Stimulated activated CD4-positive, alpha-beta T cell treated with anti-CD3 and anti-CD28 coated beads, TNF-alpha, amount 100 ng/mL, for 1 hour (primary cell): ENCODE measurements at places on chromosomes 16 and 17.

DNA sequence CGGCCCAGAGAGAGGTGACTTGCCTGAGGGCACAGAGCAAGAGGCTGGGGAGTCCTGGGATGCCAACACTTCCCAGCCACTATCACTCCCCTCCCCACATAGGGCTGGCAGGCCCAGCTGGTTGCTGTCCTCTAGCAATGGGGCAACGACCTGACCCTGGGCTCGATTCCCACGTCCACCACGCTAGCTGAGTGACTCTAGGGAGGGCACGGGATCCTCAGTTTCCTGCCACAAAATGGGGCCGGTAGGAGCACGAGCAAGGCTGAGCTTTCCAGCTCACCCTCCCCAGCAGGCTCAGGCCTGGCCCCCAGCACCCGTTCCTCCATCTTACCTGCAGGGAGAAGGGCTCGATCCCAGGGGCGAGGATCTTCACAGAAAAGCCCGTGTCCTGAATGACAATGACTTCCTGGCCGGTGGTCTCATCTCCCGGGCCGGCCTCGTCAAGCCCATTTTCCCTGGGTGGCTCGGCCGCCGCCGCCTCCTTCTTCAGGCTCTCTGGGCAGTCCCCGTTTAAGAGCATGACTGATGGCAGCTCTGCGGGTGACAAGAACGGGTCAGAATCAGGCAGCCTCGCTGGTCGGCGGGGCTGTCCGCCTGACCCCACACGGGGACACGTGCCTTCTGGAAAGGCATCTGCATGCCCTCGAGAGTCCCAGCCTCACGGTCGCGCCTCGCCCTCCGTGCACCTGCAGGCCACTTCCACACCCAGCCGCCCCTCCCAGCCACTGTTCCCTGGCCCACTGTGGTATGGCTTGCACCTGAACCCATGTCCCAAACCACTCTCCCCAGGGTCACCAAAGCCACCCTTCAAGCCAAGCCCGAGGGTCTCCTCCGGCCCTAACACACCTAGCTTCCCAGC lies 7.3 kb downstream of the CLUH start:
- DNase-seq = no peak

- DNase-seq = no peak
These were observed 26.3 kb downstream of the VPS53 start for GRCh38 chr17:688100-688989.

- no peak for DNase-seq
These were observed 140.9 kb downstream of the KCNJ2 start for GRCh38 chr17:70310221-70310672.

DNA sequence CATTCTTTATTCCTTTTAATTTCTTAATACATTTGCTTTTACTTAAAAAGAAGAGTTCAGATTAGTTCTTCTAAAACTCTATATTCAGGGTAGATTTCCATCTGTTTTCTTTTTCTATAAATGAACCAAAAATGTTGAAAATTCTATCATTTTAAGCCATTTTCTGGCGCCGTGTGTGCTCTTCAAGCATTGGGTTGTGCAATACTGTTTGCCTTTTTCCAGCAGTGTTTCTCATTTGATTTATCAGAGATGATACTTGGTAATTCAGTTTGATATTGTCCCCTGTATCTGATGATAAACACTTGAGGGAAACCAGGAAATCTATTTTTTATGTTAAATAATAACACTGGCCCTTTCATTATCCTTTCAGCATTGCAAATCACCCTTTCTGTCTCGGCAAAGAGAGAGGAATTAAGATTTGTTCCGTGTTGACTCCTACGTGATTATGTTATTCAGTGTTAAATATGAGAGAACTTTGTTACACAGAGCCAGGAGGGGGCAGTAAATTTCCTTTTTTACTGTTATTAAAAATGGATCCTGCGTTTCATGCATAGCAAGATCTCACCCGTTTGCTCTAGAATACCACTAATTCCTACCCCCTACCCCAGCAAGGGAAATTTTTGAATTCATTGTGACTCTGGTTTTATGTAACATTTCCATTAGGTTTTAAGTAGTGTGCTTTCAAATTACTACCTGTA lies 606.9 kb upstream of the RBFOX1 start:
- no peak for DNase-seq

DNA sequence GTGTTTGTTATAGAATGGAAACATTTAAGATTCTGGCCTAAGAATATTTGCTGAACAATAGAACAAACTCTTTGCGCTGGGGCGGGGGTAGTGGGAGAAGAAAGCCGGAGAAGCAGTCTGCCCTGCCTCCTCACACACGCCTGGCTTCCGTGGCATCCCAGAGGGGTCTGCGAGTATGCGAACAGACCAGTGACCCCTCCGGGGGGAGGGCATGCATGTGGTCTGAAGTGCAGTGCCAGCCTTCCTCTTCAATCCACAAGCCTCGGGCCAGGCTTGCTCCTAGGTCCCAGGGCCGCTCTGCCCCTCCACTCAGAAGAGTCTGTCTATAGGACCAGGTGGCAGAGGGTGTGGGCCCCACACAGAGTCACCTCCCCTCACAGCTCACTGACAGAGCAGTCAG lies 14.1 kb upstream of the IGFALS start:
- DNase-seq = no peak

- DNase-seq = no peak
These were observed 1.2 kb upstream of the HSF4 start for GRCh38 chr16:67163164-67163998.

- no peak for DNase-seq
These were observed at the start of gene FKBP10 for GRCh38 chr17:41812381-41813151. Gene FKBP10, plus strand, starts transcription at chr17:41813004. Its CDS starts 31 bp downstream, at chr17:41813035.

DNA sequence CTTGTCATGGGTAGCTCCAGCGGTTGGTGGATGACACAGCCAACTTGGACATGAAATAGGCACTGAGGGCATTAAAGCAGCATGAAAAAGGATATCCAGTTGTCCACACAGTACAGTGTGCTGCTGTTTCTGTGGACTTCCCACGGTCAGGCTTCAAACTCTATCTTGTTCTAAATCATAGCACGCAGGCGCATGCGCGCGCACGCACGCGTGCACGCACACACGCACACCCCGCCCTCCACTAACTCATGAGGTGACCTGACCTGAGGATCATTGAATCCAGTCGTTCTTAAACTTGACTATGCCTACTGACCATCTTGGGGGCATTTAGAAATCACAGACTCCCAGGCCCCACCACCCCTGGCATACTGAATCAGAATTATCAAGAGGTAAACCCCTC lies 361.4 kb downstream of the CA10 start:
- no peak for DNase-seq

- no peak for DNase-seq
These were observed 4.6 kb downstream of the ANKRD11 start for GRCh38 chr16:89485701-89486246.

DNA sequence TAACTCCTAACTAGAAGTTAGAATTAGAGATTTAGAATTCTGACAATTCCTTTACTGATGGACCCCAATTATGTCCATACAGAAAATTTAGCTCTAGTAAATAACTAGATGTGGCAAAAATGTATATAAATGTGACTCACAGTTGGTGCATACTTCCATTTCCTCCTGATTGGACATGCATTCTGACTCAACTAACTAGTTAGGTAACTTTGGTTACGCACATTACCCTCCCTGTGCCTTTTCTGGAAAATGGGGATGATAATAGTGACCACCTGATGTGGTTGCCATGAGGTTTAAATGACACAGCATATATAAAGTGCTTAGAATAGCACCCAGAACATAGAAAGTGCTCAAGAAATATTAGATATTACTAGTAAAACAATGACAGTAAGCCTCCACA lies 550.0 kb upstream of the SALL1 start:
- DNase-seq = no peak

- DNase-seq = no peak
These were observed 389.7 kb downstream of the SOX9 start for GRCh38 chr17:72510351-72511016.

DNA sequence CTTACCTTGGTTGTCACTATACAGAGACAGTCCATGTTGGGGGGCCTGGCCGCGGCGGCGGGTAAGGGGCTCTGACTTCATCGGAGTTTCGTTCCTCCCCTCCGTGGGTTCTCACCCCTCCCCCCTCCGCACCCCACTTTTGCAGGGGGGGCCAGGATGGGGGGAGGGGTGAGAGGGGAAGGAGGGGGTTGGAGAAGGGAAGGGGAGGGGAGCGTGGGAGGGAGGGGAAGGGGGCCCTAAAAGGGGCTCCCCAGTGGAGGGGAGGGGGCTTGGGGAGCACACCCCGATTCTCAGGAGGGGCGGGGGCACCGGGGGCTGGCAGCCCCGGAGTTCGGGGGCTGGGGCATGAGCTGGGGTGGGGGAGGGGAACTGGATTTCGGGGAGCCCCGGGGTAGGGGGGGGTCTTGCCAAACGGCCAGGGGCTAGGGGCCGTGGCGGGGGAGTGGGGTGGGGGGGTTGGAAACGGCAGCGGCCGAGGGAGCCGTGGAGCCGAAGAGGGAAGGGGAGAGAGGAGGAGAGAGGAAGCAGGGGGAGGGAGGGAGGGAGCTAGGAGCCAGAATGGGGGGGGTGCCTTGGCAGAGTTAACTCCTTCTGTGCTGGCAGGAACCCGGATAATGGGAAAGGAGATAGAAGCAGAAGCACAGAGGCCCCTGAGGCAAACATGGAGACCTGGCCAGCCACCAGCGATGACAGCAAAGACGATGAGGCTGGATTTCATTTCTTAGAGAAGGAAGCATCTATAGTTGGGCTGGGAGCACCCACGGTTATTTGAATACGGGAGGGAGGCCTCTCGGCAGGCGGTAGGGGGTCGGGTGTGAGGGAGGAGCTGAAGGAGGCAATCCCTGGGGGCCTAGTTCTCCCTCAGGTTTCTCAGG lies 2.3 kb downstream of the DLG4 start:
- no peak for DNase-seq

DNA sequence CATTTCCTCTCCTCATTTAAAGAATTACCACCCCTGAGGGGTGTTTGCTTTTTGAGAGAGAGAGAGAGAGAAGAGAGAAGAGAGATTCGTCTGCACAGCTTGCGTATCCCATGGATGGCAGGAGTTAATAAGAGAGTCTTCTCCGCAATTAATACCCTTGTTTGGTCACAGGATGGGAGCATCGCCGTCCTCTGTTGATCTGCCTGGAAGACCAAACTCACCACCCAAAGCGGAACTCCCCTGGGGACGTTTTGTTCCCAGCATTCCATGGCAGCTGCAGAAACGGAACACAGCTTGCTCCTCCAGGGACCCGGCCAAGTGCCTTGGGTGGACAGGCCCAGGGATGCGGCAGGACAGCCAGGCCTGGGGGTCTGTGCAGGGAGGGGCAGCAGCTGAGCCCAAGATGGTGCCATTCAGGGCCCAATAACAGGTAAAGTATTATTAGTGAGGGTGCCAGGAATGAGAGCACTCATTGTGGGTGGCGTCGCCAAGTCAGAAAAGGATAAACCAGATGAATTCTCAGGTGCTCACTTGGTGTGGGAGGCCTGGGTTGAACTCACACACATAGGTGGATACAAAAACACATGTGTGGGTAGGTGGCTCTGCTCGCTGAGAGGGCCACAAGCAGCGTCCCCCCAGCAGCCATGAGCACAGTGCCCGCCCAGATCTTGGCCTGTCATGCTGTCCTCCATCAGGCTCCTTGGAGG lies 83.1 kb downstream of the NT5M start:
- no peak for DNase-seq

- DNase-seq = no peak
These were observed 9.1 kb downstream of the WSCD1 start for GRCh38 chr17:6079155-6079888.

- DNase-seq = no peak
These were observed 708 bp downstream of the DHX33 start for GRCh38 chr17:5468075-5468473.

DNA sequence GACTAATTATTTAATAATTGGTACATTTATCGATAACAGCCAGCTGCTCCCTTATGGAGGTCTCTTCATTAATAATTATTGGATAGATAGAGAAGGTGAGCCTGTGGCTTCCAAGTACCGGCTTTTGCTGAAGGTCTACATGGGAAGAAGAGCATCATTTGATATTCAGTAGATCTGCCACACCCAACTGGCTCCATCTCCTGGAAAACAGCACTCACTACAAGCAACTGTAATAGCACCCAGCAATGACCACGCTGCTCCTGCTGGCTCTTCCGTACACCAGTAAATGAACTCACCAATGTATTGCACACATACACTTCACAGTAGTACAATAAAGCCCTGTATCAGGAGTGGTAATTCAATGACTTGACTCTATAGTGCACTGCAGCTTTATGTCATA lies 19.5 kb downstream of the MARVELD3 start:
- no peak for DNase-seq

- DNase-seq = no peak
These were observed 83.5 kb downstream of the CDYL2 start for GRCh38 chr16:80720804-80721371.

- no peak for DNase-seq
These were observed 100.5 kb upstream of the SHISA6 start for GRCh38 chr17:11140501-11140900.

- DNase-seq = no peak
These were observed 73.5 kb downstream of the CYLD start for GRCh38 chr16:50815382-50815781.

DNA sequence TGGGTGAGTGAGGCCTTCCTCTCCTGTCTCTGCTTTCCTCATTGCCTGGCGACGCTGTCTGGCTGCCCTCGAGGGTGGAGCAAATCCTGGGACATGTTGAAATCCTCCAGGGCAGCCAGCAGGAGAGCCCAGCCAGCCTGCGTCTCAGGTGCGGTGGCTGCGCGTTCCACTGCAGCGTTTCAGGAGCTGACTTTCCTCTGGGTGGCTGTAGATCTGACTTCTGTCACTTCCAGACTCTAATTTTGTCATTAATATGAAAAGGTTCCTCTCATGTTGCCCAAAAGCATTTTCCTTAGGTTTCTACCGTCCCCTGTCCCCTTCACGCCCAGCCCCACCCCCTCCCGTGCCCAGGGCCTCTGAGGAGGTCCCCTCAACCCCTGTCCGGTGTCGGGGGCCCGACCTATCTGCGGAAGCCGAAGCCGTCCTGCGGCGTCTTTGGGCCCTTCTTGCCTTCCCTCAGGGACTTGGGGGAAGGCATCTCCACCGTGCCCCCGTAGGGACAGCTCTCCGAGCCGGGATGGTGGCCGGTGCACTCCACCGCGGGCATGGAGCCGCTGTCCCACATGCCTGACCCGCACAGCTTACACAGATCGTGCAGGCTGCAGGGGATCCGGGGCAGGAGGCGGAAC lies 95.1 kb downstream of the TBC1D16 start:
- no peak for DNase-seq

DNA sequence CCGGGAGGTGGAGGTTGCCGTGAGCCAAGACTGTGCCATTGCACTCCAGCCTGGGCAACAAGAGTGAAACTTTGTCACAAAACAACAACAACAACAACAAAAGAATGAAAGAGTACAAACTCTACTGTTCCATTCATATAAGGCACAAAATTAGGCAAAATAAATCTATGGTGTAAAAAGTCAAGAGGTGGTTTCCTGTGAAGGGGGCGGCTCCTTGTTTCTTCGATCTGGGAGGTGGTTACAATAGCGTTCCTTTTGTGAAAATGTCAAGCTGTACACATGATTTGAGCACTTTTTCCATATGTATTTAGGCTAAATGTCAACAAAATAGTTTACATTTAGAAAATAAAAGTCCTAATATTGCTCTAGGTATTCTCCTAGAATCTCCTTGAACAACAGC lies 6.9 kb downstream of the SIAH1 start:
- DNase-seq = no peak
